CD8-positive, alpha-beta memory T cell (primary cell): ENCODE measurements at places on chromosomes 4 and X.

- no peak for DNase-seq
Measured at GRCh38 chr4:162645381-162645780, 481.6 kb upstream of the FSTL5 start.

- no peak for DNase-seq
Measured at GRCh38 chr4:184647266-184648053, 1.8 kb downstream of the CASP3 start.

- no peak for DNase-seq
Measured at GRCh38 chr4:145498430-145498829, 16.8 kb downstream of the SMAD1 start.

DNA sequence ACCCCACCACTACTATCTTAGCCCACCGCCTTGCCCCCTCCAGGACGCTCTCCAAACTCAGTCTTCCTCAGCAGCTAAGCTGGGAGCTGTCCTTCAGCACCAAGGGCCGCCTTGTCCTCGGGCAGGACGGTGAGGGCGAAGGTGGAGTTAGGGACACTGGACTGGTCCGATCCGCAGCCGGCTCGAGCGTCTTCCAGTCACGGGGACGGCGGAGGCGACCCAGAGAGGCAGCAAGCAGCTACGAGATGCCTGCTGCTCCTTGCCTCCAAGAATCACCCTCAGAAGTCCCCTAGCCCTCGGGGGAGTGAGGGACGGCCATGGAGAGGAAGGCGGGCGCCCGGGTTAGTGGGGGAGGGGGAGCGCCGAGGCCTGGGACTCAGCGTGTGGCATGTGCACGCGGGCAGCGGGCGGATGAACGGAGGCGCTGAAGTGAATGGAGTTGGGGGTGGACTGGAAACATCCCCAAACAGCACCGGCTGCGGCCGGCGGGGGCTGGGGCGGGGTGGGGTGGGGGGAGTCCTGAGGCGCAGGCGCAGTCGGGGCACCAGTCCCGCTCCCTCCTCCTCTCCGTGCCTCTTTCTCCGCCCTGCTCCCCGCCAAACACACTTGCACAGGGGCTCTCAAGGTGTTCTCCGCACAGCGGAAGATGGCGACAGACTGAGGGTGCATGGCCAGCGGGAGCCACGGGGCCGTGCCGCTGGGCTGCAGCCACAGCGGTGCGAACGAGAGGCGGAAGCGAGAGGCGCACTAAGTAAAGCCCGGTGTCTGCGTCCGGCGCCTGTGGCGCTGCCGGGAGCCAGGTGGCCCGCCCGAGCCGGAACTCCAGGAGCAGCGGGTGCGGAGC is at the start of gene NALF2:
Gene NALF2, plus strand, starts transcription at position 545 of the 844 bp plus-strand sequence. CDS start 957 bp downstream, outside the sequence.
- DNase-seq, result no peak

GRCh38 chr4:94852616-94853015 is 94.9 kb downstream of the BMPR1B start:
- DNase-seq, result no peak

DNA sequence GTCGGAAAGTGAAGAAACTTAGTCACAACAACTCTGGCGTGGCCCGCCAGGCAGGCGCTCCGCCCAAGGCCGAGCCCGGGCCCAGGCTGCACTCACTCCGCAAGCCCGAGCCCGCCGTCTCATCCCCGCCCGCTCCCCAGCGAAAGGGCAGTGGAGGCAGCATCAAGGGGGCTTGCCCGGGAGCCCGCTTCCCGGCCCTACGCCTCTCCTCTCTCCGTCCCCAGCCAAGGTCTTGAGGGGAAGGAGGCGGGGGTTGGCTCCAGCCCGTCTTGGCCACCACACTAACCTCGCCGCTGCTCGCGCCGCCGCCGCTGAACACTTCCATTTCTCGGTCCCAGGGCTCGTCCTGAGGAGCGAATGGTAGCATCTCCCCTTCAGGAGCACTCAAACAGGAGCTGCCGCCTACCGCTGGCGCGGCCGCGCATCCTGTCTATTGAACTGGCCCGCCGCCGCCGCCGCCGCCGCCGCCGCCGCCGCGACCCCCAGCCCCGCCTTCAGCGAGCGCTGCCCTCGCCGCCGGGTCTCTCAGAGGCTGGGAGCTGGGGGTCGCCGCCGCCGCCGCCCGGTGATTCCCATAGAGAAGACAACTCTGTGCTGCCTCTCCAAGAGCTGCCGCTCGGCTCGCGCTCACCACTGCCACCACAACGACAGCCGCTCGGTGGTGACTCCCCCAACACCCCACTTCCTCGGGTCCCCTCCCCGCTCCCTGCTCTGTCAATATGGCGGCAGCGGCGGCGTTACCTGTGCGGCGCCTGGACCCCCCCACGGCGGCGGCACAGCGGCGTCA is at the start of gene RPS6KA6:
Gene RPS6KA6, minus strand, starts transcription at position 667 of the 787 bp plus-strand sequence. Its CDS starts 300 bp downstream, at position 367.
- DNase-seq, result peak; percentile 4

DNA sequence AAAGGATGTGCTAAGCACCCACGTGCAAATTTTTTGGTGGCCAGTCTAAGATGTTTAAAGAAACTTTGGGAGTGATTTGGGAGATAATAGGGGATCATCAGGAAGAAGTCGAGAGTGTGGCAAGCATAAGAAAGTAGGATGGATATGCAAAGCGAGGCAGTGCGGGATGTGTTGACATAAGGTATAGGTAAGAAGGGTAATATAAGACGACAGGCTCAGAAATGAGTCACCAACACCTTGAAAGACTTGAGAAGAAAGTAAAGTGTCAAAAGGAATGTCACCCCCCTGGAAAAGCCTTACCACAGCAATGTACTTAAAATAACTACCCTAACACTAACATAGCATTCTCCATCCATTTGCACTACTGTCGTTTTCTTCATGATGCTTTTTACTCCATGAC is 69.8 kb upstream of the BMP2K start:
- DNase-seq, result no peak

- DNase-seq, result no peak
Measured at GRCh38 chr4:56953680-56954520, 23.5 kb downstream of the NOA1 start.

DNA sequence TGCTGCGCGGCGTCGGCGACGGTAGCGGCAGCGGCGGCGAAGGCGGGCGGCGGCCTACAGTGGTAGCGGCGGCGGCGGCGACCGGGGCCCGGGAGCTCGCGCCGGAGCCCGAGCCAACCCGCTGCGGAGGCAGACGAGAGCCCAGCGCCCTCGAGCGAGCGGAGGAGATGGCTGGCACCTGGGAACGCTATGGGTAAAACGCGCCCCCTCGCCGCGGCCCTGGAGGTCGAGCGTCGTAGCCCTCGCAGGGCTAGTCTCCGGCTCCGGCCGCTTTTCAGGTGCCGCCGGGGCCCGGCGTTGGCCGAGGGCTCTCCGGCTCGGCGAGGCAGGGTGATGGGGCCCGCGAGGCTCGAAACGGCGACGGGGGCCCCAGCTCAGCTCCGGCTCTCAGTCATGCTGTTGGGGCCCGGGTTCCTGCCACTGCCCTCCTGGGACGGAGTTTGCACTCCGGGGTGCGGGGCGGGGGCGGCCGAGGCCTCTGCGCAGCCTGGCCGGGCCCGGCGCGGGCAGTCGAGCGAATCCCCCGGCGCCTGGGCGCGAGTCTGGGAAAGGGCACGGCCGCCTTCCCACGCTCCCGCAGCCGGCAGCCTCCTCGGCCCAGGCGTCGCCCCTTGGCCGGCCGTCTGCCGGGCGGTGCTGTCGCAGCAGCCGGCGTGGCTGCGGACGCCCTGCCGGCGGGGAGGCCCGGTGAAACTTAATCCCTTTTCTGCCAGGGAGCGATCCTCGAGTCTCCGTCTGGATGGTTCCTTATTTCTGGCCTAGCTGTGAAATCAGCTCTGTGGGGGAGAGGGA is 768 bp downstream of the MID2 start:
- DNase-seq, result peak; percentile 42

- no peak for DNase-seq
Measured at GRCh38 chrX:96474029-96474740, 210.5 kb upstream of the DIAPH2 start.
